ENCODE measurements at places on chromosomes 7 and 10.
A peak's percentile ranks its signal among the peaks of the same experiment; 100 is the strongest.

DNA sequence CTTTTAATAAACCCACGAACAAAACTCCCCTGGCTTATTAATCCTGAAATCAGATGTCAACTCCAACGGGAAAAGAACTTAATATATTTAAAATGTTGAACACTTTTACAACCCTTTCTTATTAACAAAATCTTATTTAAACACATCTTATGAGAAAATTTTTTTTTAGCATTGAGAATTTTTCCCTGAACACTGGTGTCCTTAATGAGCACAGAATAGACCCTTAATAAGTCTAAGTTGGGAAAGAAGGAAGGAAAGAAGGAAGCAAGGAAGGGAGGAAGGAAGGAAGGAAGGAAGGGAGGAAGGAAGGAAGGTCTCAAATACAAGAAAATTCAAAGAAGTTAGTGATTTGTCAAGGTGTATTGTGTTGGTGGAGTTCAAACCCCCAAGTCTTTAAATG, 129.2 kb upstream of the COL1A2 start:
- DNase-seq = no peak

DNA sequence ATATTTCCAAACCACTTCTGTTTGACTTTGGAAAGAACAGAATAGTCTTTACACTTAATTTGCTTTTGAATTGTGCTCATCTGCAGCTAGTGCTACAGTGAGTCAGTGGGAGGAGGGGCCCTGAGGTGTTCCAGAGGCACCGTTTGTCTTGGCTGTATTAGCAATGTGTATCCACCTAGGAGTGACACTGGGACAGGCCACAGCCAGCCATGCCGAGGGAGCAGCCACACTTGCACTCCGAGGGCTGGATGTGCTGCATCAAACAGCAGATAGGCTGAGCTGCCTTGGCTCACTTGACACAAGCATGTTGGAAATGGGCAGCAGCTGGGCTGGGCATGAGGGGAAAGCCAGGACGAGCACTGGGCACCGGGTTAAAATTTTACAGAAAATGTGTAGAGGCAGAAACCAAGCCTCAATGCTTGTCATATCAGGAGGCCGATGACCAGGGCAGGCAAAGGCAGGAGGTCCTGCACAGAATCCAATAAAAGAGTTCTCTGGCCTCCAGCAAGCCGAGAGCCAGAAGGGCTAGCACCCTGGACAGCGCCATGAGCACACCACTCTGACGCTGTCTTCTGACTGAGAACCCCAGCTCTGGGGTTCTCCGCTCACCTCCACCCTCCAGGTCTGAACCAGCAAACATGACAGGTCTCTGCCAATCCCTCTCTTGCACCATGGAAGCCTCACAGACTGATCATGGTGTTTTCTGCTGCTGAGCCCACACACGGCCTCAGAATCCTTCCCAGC, 163.3 kb downstream of the GRID1 start:
- peak; percentile 5 for DNase-seq

- DNase-seq = no peak
Measured at GRCh38 chr10:71771821-71772617, 1.3 kb downstream of the VSIR start.

DNA sequence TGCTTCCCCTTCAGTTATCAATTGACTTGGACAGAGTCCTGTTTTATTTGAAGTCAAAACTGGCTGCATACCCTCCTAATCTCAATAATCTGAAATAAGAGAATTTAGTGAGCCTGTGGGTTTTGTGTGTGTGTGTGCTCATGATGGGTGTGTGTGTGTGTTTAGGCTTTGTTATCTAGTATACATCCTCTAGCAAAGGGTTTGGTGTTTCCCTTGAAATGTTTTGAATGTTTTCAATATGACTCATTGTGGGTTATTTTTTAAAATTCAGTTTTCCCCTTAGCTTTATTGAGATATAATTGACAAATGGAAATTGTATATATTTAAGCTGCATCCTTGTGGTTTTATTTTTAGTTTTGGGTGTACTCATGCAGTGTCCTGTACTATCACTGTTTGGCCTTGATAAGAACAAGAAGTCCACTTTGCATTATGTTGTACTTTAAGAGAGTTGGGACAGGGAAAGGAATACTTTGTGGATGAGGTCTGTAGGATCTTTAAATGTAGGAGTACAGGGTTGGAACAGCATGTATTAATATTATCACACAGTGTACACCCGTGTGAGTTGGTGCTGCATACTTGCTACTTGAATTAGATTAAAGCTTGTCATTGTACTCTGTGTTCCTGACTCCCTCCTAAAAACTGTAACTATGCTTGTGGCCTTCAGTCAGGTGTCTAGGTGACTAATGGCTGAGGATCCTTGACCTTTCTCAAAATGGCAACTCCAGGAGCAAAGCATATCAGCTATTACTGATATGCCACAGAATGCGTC, 58.3 kb downstream of the VCL start:
- no peak for DNase-seq

- DNase-seq = no peak
Measured at GRCh38 chr7:36306722-36307121, 82.9 kb upstream of the ANLN start.

- no peak for DNase-seq
Measured at GRCh38 chr7:6590645-6591110, 857 bp downstream of the INTS15 start.

GRCh38 chr10:111801841-111802240, 381.7 kb downstream of the GPAM start:
- DNase-seq = no peak

GRCh38 chr7:150735596-150736358, 1.4 kb upstream of the GIMAP5 start:
- DNase-seq = no peak

DNA sequence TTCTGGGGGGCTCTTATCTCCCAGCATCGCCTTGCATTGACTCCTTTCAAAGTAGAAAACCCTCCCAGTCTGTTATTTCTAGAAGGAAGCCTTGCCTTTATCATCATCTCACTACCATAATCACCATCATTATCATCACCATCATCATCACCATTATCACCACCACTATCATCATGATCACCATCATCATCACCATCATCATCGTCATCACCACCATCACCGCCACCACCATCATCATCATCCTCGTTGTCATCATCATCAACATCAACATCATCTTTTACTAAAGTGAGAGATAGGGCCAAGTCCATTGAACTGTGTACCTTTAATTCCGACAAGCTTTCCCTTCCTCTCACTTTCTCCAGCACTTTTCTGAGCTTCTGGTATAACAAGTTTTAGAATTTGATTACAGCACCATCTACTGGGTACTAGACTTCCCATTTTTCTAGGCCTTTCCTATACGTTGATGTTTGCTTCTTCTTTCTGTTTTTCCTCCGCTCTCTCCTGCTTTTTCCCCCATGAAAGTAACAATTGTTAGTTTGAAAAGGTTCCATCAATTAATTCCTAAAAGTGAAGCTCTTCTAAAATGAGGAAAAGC, 226.4 kb downstream of the BUB3 start:
- DNase-seq = no peak

- DNase-seq = no peak
Measured at GRCh38 chr7:27159266-27160144, 3.0 kb upstream of the HOXA7 start.

DNA sequence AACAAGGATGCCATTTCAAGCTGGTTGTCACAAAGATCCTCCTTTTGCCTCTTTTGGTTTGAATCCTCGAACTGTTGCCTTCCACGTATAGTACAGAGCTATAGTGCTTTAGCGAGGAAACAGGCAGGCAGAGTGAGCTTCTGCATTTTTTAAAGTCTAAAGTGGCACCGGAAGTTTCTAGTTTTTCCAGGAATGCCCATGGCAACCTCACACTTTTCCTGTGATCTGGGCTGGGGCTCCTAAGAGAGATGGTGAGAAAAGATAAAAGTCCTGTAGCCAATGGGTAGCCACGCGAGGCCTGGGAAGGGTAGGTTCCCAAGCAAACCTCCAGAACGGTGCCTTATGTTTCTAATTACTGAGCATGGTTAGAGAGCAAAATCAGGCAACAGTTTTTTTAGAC, 76.7 kb downstream of the CALD1 start:
- DNase-seq = no peak

DNA sequence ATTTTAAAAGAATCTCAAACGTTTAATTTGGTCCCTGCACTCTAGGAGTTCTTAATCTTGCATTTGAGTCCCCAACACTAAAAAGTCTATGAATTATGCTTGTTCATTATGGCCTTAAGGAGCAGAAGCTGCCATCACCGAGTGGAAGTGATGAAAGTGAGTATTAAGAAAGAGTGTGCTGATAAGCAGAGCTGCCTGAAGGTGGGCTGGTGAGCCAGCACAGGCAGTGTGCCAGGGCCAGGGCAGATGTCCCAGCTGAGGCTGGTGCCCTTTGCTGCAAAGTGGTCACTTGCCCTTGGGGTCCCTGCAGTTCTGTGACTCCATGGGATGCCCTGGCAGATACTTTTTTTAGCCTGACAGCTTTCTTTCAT, 72.9 kb upstream of the LOXL4 start:
- DNase-seq = no peak

DNA sequence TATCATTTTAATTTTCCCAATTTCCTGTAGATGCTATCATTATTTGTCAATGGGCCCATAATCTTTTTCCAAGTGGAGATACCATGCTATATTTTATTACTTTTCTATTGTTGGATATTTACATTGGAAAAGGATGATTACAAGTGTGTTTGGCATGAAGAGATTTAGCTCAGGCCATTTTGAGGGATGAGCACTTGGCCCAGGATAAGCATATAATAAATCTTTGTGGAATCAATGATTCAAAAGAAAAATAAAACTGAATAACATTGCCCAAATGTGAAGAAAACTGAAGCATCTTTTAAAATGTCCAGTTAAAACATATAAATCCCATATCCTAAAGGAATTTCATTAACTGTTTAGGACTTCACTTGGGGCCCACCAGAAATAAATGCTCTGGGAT, 260.9 kb upstream of the BMPER start:
- no peak for DNase-seq

DNA sequence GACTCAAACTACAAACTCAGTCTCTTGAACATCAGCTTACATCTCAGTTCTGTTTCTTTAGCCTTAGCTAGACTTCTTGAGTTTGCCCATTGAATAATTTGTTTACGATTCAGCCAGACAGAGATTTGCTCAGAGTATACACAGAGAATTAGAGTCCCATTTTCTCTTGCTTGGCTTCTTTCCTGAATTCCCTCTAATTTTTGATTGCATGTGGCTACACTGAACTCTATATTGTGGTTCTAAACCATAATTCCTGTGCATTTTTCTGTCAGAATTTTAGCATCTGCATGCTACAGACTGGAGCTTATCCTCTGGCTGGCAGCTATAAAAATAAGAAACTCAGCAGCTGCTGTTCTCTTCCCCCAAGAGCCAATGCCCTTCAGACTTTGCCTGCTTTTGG, 354.9 kb downstream of the MDFIC start:
- DNase-seq = no peak

DNA sequence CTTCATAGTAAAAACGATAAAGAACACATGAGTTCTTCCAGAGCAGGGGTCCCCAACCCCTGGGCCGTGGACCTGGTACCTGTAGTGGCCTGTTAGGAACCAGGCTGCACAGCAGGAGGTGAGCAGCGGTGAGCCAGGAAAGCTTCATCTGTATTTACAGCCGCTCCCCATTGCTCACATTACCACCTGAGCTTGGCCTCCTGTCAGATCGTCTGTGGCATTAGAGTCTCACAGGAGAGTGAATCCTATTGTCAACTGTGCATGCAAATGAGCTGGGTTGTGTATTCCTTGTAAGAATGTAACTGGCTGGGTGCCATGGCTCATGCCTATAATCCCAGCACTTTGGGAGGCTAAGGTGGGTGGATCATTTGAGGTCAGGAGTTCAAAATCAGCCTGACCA, 229.5 kb downstream of the CNTNAP2 start:
- DNase-seq = no peak

- DNase-seq = no peak
Measured at GRCh38 chr10:113076949-113077348, 126.9 kb downstream of the TCF7L2 start.

GRCh38 chr7:40598915-40599314, 464.1 kb downstream of the SUGCT start:
- DNase-seq = no peak

DNA sequence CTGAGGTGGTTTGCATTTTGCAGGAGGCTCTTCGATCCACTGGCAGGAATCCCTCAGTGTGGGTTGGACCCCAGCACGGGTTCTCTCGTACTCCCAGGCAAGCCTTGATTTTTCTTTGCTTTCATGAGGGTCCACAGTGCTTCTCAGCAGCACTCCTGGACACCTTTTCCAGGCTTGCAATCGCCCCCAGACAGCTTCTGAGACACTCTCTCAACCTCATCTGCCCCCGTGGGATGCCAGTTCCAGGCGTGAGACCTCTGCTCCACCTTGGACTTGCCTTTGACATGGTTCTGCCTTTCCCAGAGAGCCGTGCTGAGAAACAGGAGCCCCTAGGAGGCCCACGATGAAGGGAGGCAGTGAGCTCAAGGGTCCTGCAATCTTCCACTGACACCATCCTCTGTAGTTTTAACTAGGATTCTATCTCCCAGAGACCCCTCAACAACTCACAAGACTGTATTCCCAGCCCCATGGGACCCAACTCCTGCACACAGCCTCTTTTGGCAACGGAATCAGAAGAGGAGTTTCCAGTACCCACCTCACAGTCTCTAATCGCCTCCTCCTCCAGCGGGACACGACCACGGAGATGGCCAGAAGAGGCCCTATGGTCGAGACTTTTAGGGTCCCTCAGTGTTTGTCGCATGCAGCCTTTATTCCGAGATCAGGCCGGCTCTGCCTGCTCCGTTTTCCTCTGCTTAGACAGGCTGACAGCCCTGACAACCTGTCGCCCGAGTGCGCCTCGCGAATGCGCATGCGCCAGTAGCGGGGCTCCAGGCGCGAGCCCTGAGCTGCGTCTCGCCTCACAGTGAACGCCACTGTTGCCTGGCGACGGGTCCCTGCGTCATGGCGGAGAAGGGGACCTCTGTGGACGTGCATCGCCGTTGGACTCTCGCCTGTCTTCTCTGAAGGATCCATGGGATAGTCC, 26.0 kb upstream of the ZNF273 start:
- DNase-seq = no peak

GRCh38 chr10:73992899-73993788, 4.8 kb upstream of the VCL start:
- no peak for DNase-seq

- no peak for DNase-seq
Measured at GRCh38 chr10:8337332-8337651, 282.8 kb downstream of the GATA3 start.

GRCh38 chr10:103706762-103707161, 148.6 kb downstream of the SH3PXD2A start:
- no peak for DNase-seq

- DNase-seq = no peak
Measured at GRCh38 chr7:142811154-142811737, 40.5 kb downstream of the PRSS2 start.

- no peak for DNase-seq
Measured at GRCh38 chr7:47684728-47685127, 102.8 kb upstream of the TNS3 start.

DNA sequence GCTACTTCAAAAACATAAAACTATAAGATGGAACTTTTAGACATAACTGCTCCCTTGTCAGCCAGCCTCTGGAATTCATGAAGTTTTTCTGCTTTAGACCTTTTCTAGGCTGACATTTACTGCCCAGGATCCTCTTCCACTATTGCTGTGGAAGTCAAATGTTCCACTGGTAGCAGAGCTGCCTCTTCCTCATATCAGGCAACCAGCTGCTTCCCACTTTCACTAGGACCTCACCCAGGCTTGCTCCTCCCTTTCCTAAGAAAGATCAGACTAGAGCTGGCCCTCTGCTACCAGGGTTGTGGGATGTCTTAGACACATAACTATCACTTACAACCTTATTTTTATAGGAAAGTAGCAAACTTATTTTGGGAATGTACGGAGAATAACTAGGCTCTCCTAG, 121.5 kb downstream of the CTTNBP2 start:
- DNase-seq = no peak

Data from NCI-H446 (cell line).